Right atrium auricular region (tissue), 2 donors: ENCODE measurements at places on chromosomes 5 and 9.
A peak's percentile ranks its signal among the peaks of the same experiment; 100 is the strongest.

DNA sequence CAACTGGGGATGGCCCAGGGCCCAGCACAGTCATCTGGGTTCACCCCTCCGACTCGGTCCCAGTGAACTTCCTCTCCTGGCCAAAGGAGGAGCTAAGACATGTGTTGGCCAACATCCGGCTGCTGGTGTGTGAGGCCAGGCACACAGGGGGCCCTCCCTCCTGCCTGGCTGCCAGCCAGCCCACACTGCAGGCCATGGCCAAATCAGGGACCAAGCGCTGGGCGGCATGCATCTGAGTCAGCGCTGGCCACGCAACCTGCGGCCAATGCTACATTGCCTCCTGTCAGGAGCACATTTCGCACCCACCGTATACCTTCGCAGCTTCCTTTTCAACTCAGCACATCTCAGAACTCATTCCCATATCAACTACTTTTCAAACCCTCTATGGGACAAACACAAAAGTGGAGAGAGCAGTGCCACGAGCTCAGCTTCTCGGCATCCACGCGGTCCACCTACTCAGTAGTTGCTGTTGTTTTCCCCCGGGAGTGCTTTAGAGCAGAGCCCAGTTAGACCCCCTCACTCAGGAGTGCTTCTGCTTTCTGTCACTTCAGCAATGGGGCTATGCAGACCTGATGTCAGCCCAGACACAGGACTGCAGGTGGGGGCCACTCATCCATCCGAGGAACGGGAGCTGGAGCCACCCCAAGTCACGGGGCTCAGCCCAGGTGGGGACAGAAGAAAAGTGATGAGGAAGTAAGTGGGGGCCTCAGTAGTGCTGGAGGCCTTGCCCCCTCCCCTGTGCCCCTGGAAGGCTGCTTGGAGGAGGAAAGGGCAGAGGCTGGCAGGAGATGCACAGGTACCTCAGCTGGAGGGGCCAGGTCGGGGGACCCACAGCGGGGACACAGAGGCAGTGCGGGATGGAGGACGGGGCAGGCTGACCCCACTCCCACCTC, 13.9 kb downstream of the NINJ1 start:
- peak; percentile 95 for DNase-seq
- no peak overlapping the region for H3K4me3 ChIP-seq
- peaks cover 33% of the 10 kb centered on the region for H3K36me3 ChIP-seq
- no peaks in the 10 kb centered on the region for H3K4me1 ChIP-seq

GRCh38 chr9:136020206-136020605, 59.0 kb upstream of the UBAC1 start:
- H3K36me3 ChIP-seq: peaks cover 9% of the 10 kb centered on the region
- no peak for DNase-seq
- no peaks in the 10 kb centered on the region for H3K27me3 ChIP-seq
- H3K4me1 ChIP-seq: no peaks in the 10 kb centered on the region
- no peak overlapping the region for H3K4me3 ChIP-seq

DNA sequence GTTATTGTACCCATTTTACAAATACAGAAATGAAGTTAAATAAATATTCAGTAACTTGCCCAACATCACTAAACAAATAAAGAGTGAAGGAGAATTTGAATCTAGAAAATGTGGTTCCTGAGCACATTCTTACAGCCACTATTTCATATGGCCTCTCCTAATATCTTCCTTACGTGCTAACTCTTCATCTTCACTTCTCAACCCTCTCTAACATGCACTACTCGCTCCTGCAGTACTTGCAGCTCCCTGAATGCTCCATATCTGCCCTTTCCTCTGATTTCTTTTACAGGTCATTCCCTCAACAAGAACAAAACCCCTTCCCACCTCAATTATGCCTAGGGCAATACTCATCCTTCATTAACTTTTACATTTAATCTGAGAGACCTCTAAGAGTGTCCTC, 711.5 kb downstream of the CETN3 start:
- H3K4me3 ChIP-seq: no peak overlapping the region
- DNase-seq: no peak
- H3K4me1 ChIP-seq: no peaks in the 10 kb centered on the region
- H3K27me3 ChIP-seq: no peaks in the 10 kb centered on the region

DNA sequence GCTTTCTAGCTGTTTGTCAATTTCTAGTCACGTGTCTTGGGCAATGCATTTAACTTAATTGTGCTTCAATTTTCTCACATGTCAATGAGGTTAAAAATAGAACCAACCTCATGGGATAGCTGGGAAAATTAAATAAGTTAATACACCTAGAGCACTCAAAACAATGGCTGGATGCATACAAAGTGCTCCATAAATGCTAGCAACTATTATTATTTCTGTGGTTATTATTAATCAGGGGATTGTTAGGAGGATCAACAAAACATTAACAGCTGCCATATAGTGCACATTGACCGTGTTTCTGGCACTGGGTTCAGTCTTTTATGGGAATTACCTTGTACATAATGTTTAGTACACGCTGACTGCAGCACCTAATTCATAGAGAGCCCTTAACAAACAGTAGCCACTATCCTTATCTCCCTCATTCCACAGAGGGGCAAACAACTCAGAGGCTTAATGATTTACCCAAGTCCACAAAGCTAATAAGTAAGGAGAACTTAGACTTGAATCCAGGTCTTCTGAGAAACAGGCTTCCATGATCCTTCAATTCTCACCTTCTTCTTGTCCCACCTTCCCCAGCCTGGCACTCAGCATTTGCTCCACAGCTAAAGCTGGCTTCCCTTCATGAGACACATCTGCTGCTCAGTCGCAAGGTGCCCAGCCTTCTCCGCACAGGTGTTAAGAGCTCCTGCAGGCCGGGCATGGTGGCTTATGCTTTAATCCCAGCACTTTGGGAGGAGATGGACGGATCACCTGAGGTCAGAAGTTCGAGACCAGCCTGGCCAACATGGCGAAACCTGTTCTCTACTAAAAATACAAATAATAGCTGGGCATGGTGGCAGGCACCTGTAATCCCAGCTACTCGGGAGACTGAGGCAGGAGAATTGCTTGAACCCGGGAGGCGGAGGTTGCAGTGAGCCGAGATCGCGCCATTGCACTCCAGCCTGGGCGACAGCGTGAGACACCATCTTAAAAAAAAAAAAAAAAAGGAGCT, 137.4 kb upstream of the ABCA1 start:
- no peaks in the 10 kb centered on the region for H3K36me3 ChIP-seq
- DNase-seq: no peak
- no peaks in the 10 kb centered on the region for H3K27me3 ChIP-seq
- no peak overlapping the region for H3K4me3 ChIP-seq

DNA sequence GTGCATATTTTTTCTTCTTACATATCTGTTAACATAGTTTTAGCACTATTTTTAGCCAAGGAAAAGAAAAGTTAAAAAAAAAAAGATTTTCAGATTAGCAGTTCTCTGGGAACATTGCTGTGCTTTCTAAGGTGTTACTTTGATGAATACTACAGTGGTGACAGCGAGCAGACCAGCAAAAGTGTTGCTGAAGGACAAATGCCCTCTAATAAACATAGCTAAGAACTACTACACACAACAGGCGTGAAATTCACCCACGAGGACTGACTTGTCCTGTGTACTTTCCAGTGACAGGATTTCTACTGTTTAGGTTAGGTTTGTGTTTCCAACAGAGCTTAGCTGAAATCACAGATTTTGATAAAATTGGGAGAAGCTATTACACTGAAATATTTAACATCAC, 153.8 kb downstream of the HCN1 start:
- DNase-seq: no peak
- H3K27ac ChIP-seq: no peak overlapping the region
- no peaks in the 10 kb centered on the region for H3K36me3 ChIP-seq
- H3K27me3 ChIP-seq: no peaks in the 10 kb centered on the region

DNA sequence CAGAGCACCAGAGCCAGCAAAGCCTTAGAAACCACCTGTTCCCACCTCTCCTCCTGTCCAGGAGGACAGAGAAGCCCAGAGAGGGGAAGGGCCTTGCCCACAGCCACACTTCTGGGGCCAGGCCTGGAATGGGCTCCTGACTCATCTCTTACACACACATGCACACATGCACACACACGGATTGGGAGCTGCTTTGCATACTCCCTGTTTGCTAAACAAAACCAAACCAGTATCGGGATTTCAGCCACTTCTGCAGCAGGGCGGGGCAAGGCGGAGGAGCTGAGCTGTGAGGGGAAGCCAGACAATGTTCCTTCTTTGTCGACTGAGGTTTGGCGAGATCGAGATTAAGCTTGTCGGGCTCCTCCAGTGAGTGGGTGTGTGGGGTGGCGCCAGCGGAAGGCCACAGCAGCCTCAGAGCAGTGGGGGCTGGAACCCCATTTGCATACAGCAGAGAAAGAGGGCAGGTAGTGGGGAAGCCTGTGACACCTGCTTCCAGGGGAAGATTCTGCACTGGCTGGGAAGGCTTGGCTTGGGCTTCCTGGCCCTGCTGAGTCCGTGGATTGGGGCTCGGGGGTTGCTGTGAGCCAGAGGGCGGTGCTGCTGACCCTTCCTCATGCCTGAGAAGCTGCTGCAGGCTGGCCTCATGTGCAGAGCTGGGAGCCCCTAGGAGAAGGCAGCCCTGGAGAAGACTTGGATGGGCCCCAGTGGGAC, 16.1 kb downstream of the GFI1B start:
- H3K36me3 ChIP-seq: no peaks in the 10 kb centered on the region
- no peaks in the 10 kb centered on the region for H3K27me3 ChIP-seq

DNA sequence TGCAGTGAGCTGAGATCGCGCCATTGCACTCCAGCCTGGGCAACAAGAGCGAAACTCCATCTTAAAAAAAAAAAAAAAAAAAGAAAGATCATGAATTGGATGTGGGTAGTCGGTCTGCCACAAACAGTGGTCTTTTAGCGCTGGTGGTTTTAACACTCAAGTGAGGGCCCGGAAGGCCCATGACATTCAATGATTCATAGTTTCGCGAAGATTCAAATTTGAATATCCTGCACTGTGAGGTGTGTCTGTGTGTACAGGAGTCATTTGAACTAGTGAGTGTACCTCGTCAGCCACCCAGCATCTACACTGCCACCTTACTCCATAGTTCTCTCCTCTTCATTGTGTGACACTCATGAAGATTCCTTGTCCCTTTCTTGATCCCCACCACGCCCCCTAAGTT, 41.3 kb downstream of the CFAP77 start:
- H3K36me3 ChIP-seq: no peaks in the 10 kb centered on the region
- no peak overlapping the region for H3K4me3 ChIP-seq
- no peak overlapping the region for H3K27ac ChIP-seq

GRCh38 chr9:34151398-34151797, 24.9 kb upstream of the DCAF12 start:
- no peaks in the 10 kb centered on the region for H3K4me1 ChIP-seq
- H3K27me3 ChIP-seq: no peaks in the 10 kb centered on the region
- no peaks in the 10 kb centered on the region for H3K36me3 ChIP-seq
- no peak for DNase-seq
- H3K27ac ChIP-seq: no peak overlapping the region

DNA sequence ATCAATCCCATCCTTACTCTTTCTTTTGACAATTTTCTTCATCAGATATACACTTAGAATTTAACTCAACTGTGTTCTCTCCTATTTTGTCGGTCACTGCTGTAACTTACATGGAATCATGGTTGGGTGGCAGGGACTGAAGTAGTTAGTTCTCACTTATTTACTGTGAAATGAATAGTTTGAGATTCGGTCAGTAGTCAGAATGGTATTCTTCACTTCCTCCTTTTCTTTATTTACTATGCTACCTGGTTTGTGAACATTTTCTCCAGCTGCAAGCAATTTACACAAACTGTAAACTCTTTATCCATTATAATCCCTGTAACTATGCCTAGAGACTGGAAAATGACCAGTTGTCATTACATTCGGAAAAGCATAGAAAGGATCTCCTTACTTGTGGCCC, 41.5 kb upstream of the GDNF start:
- H3K27ac ChIP-seq: no peak overlapping the region
- no peaks in the 10 kb centered on the region for H3K36me3 ChIP-seq
- DNase-seq: no peak
- H3K4me3 ChIP-seq: no peak overlapping the region
- H3K27me3 ChIP-seq: no peaks in the 10 kb centered on the region

DNA sequence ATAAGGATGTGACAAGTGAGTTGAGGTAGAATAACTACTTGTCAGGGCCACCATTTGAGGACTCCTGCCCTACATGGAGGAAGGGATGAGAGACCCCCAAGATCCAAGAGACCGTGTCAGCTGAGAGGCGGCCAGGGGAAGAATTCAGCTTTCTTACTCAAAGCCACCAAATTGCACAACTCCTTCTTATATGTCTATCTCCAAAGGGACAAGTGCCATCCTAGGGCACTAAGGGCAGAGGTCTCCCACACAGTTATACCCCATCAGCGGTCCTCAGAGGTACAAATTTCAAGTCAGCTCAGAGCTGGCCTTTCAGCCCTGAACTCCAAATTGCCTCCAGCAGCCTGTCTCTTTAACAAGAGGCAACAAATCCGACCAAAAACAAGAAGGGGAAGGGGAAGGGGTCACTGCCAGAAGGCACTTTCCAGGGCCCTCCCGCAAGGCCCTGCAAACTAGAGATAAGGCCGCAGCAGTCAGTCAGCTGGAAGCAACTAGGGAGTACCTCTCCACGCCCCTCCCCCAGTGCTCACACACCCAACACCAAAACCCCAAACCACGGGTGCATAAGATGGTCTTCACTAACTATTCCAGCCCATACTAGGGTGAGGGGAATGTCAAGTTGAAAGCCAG, 6.1 kb upstream of the STOML2 start:
- peaks cover 43% of the 10 kb centered on the region for H3K36me3 ChIP-seq
- H3K4me3 ChIP-seq: no peak overlapping the region
- H3K4me1 ChIP-seq: peaks cover 45% of the 10 kb centered on the region
- no peak for DNase-seq
- no peak overlapping the region for H3K27ac ChIP-seq

DNA sequence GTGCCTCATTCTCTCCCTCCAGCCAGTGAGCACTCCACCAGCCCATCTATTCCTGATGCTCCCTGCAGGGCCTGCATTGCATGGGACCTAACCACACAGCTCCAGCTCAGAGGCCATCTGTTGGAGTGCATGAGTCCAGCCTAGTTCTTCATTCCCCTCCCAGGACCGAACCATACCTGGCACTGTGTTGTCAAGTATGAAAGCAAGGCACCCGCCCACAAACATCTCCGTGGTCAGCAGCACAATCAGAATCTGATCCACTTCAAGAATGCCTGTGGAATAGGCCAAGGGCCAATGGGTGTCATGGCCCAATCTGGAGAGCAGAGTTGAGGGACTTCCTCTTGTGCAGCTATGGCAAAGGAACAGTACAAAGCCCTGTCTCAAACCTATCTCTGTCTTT, 5.9 kb downstream of the SLC23A1 start:
- H3K4me1 ChIP-seq: peaks cover 21% of the 10 kb centered on the region
- H3K27me3 ChIP-seq: no peaks in the 10 kb centered on the region
- H3K36me3 ChIP-seq: no peaks in the 10 kb centered on the region
- H3K27ac ChIP-seq: no peak overlapping the region
- no peak overlapping the region for H3K4me3 ChIP-seq

DNA sequence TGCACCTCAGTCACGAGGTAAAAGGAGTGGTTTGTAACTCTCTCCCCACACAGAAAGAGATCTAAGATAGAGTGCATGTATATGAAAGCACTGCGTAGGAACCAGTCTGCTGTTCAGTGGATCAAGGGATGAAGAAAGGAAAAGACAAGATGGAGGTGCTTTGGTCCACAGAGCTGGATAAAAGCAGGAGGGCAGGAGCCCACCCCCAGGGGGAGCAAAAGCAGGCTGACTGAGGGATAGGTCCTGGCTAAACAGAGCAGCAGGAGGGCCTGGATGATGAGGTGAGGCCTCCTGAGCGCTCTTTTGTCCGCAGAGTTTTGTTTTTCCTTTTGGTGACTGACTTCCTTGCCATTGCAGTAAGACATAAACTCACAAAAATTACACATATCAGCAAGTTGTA, 293.5 kb upstream of the C9orf72 start:
- H3K4me1 ChIP-seq: no peaks in the 10 kb centered on the region
- no peaks in the 10 kb centered on the region for H3K27me3 ChIP-seq
- no peak overlapping the region for H3K4me3 ChIP-seq

- no peaks in the 10 kb centered on the region for H3K4me1 ChIP-seq
- H3K27ac ChIP-seq: no peak overlapping the region
- DNase-seq: no peak
- H3K4me3 ChIP-seq: no peak overlapping the region
These were observed 39.6 kb downstream of the SFXN1 start for GRCh38 chr5:175517824-175518450.
